ENCODE measurements at places on chromosomes 5 and 9.
A peak's percentile ranks its signal among the peaks of the same experiment; 100 is the strongest.

- no peak for DNase-seq
Measured at GRCh38 chr5:657570-657969, 35.6 kb downstream of the TPPP start.

DNA sequence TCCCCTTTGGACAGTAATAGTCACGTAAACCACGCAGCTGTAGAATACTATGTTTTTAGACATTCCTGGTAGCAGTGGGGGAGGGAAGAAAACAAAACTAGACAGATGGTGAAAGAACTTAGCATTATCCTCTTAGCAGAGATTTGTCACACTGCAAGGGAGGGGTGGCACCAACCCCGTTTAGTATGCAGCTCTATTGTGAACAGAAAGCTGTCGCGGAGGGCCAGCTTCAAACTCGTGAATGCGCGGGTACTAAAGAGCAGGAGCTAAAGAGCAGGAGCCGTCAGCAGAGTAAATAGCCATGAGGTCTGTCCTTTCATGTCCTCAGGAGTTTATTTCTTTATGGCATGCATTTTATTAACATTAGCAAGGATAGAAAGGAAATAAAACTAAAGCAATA, 141.9 kb upstream of the SLC12A2 start:
- DNase-seq: peak; percentile 95

GRCh38 chr5:134430001-134430569, 18.4 kb upstream of the CDKN2AIPNL start:
- peak; percentile 97 for DNase-seq

GRCh38 chr9:21683484-21684175, 118.8 kb upstream of the MTAP start:
- DNase-seq: no peak

GRCh38 chr9:32989660-32990059, 11.8 kb downstream of the APTX start:
- DNase-seq: no peak
